ENCODE measurements at places on chromosomes 2 and 18. TPM values are rescaled to one million over a fixed set of nuclear protein-coding genes. Genes with fewer than 3 reads are reported as not detected.

DNA sequence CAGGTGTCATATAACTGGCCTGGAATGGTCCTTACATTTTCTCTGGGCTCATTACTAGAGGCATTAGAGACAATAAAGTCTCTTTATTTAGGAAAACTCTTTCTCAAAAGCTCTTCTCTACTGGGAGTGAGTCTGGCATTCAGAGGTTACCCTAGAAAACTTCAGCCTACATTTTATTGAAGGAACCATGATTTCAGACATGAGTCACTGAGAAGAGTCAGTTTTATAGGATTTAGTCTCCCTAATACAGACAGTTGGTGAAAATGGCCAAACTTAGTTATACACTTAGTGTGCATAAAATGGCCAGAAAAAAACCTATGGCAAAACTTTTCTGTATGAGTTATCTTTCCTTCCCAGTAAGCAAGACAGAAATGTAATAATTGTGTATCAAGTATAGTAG, 689.4 kb downstream of the ZEB2 start:
- no peak for DNase-seq
- H3K4me3 ChIP-seq, result no peak overlapping the region
- no peaks in the 10 kb centered on the region for H3K27me3 ChIP-seq
- H3K36me3 ChIP-seq, result no peaks in the 10 kb centered on the region
- H3K4me1 ChIP-seq, result no peaks in the 10 kb centered on the region

Gene LONRF2
- polyA plus RNA-seq, result 2.4 TPM

DNA sequence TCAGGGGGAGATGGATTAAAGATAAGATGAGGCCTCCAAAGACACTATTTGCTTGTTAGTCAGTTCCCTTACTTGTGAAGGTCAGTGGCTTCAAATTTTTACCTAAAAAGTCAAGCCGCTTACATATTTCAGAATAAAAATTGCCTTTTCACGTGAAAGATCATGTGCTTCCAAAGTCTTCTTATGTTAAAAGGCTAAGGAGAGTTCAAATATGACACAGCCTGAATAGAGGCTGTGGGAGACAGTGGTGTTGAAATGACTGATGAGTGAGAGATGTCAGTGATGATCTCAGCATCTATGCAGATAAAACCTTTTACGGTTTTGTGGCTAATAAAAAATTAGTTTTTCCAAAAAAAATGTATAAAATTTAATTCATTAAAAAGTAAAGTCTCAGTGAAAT, 40.5 kb downstream of the UPP2 start:
- no peak overlapping the region for H3K4me3 ChIP-seq
- H3K27me3 ChIP-seq, result no peaks in the 10 kb centered on the region
- H3K27ac ChIP-seq, result no peak overlapping the region
- H3K4me1 ChIP-seq, result no peaks in the 10 kb centered on the region
- H3K36me3 ChIP-seq, result no peaks in the 10 kb centered on the region

DNA sequence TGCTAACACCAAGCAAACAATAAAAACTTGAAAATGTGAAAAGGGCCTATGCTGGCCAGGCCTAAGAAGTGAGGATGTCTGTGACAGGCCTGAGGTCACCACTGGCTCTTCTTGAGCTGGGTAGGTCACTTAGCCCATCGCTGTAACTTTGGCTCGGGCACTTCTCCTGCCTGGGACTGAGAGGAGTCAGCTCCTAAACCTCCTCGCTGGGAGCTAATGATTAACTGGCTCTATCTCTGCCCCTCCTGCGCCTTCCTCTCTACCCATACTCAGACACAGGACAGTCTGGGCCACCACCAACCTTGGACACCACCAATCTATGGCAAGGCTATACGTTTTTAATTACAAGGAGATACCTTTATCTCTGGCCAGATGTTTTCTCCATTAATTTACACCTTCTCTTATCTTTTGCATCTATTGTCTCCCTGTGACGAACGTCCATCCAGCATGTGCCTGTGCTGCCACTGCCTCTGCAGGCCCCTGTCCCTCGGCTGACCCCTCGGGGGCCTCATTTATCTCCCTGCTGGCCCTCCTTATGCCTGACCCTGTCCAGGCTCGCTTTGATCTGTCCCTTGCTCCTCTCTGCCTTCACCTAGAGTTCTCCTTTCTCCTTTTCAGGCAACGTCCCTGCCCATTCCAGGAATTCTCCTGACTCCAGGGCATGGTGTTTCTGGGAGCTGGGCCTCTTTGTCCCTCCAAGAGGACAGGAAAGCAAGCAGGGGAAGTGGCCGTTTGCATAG, 149.1 kb upstream of the GATA6 start:
- DNase-seq, result no peak
- no peak overlapping the region for H3K27ac ChIP-seq
- no peaks in the 10 kb centered on the region for H3K4me1 ChIP-seq
- H3K27me3 ChIP-seq, result peaks cover 17% of the 10 kb centered on the region

GRCh38 chr2:10042301-10043161, 819 bp upstream of the KLF11 start:
- peaks cover 13% of the 10 kb centered on the region for H3K4me1 ChIP-seq
- H3K4me3 ChIP-seq, result peak overlapping the region; percentile 30
- no peak overlapping the region for H3K27ac ChIP-seq

DNA sequence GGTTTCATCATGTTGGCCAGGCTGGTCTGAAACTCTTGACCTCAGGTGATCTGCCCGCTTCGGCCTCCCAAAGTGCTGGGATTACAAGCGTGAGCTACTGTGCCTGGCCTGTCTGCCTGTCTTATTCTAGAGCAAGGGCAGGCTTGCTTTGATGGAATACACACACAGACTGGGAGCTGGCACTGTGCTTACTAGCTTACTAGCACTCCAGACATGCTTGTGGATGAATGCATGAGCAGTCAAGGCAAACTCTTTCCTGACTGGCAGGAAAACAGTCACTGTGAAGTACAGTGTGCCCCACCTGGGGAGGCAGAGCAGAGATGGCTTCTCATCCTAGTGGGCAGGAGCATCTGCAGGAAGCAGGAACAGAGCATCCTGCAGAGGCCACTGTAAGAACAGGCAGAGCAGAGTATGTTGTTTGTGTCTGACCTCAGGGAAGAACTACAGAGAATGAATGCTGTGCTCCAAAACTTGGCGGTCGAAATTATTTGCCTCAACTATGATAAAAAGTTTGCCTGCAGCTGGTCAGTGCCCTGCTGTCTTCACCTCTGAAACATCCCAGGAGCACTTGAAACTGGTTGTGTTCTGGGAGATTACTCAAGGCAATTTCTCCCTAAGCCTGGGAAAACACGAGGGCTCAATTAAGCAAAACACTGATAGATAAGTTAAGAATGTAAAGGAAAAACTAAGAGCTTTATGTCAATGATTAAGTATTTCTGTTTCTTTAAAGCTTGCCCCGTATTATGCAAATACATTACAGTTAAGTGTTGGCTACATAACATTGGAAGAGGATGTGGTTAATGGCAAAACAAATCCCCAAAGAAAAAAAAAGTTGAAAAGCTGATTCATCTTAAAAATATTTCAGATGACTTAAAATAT, 102.4 kb downstream of the VAPA start:
- H3K36me3 ChIP-seq, result no peaks in the 10 kb centered on the region
- H3K4me1 ChIP-seq, result peaks cover 16% of the 10 kb centered on the region
- H3K27me3 ChIP-seq, result no peaks in the 10 kb centered on the region

GRCh38 chr2:75432761-75433361, 127.9 kb downstream of the EVA1A start:
- H3K27me3 ChIP-seq, result no peaks in the 10 kb centered on the region
- no peaks in the 10 kb centered on the region for H3K4me1 ChIP-seq
- H3K36me3 ChIP-seq, result no peaks in the 10 kb centered on the region
- H3K4me3 ChIP-seq, result no peak overlapping the region
- no peak overlapping the region for H3K27ac ChIP-seq
- DNase-seq, result no peak

- H3K27ac ChIP-seq, result peak overlapping the region; percentile 66
- no peaks in the 10 kb centered on the region for H3K4me1 ChIP-seq
- H3K27me3 ChIP-seq, result no peaks in the 10 kb centered on the region
- DNase-seq, result peak; percentile 58
Measured at GRCh38 chr2:10775021-10775780, 37.4 kb downstream of the PDIA6 start.

Gene REG1B
- not detected for polyA plus RNA-seq

GRCh38 chr18:28485210-28485801, 308.4 kb upstream of the CDH2 start:
- H3K27me3 ChIP-seq, result no peaks in the 10 kb centered on the region
- DNase-seq, result peak; percentile 32
- H3K4me3 ChIP-seq, result no peak overlapping the region
- H3K36me3 ChIP-seq, result no peaks in the 10 kb centered on the region
- peak overlapping the region; percentile 93 for H3K27ac ChIP-seq
- H3K4me1 ChIP-seq, result peaks cover 5% of the 10 kb centered on the region
